Epithelial cell of umbilical artery (primary cell): ENCODE measurements at places on chromosomes 3 and 15. TPM values are rescaled to one million over a fixed set of nuclear protein-coding genes. Genes with fewer than 3 reads are reported as not detected.

The NIT2 gene
- 11.4 and 11.6 TPM in 2 replicates for total RNA-seq

The CYP19A1 gene
- not detected in 2 replicates for total RNA-seq

The AGTR1 gene
- under 0.01 TPM in 1 of 2 replicates, not detected in the other for total RNA-seq

The TMEM266 gene
- total RNA-seq: under 0.01 TPM in 1 of 2 replicates, not detected in the other

The PGBD4 gene
- 0.65 and 1.4 TPM in 2 replicates for total RNA-seq

The PLA2G4F gene
- total RNA-seq: not detected in 2 replicates

The MOBP gene
- total RNA-seq: not detected in 2 replicates

The ROPN1 gene
- total RNA-seq: not detected in 2 replicates

The COL7A1 gene
- total RNA-seq: 0.76 and 1.9 TPM in 2 replicates

The PROK2 gene
- total RNA-seq: not detected in 2 replicates

The TRPM1 gene
- under 0.01 TPM in 1 of 2 replicates, not detected in the other for total RNA-seq

The MED12L gene
- total RNA-seq: 0.32 TPM in 1 of 2 replicates, not detected in the other

The NR1I2 gene
- 0.15 TPM in 1 of 2 replicates, not detected in the other for total RNA-seq

The NUP210 gene
- total RNA-seq: 2.9 and 34.3 TPM in 2 replicates

The CCR1 gene
- total RNA-seq: not detected in 2 replicates

The SLC28A1 gene
- total RNA-seq: not detected in 2 replicates

The HESX1 gene
- total RNA-seq: 0.32 and 0.46 TPM in 2 replicates

The CPLX3 gene
- not detected in 2 replicates for total RNA-seq

The C2CD4B gene
- 65.3 and 94.7 TPM in 2 replicates for total RNA-seq

The ZNF106 gene
- total RNA-seq: 52.3 and 58.5 TPM in 2 replicates

The PATL2 gene
- total RNA-seq: under 0.01 and 0.76 TPM in 2 replicates

The GOLGA8F gene
- not detected in 2 replicates for total RNA-seq

The TGM5 gene
- not detected in 2 replicates for total RNA-seq

The ECE2 gene
- not detected in 2 replicates for total RNA-seq

The DUOX1 gene
- total RNA-seq: not detected in 2 replicates

The CCDC39 gene
- not detected in 2 replicates for total RNA-seq

The ZNF592 gene
- 2.3 and 2.9 TPM in 2 replicates for total RNA-seq

The C3orf85 gene
- total RNA-seq: not detected in 2 replicates

The HTR3E gene
- total RNA-seq: not detected in 2 replicates

The ATP13A4 gene
- total RNA-seq: not detected in 2 replicates

The LMAN1L gene
- total RNA-seq: not detected in 2 replicates
